ENCODE measurements at places on chromosomes 4 and X.

GRCh38 chr4:131339137-131339536 is 1810.0 kb upstream of the PCDH10 start:
- no peaks in the 10 kb centered on the region for H3K27me3 ChIP-seq
- no peaks in the 10 kb centered on the region for H3K4me1 ChIP-seq
- DNase-seq = no peak
- H3K36me3 ChIP-seq = no peaks in the 10 kb centered on the region

DNA sequence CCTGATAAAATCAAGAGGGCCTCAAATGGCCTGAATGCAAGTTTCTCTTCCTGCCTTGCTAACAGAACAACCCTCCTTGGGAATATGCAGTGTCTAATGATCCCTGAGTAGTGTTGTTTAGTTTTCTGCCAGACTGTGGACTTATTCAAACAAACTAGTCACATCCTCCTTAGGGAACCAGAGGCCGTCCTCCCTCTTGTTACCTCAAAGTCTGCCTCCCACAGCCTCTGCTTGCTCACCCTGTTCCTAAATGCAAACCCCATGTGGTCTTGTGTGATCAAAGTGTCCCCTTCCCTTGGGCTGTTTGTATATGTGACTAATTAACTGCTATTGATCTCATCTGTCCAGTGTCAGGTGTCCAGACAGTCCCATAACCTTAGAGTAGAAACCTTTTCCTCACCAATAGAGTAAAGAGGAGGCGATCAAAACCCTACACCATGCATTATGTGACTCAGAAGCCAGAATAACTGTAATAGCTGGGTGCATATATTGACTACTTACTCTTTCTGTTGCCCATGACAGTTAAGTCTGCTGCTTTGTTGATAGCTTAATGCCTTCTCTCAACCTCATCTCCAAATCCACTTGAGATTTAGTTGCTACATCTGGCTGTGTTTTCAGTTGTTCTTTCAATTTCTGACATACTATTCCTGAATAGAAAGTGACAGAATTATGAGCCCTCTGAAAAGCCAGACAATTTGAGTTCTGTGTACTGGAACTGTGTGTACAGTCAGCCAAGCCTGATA is 473.0 kb upstream of the NWD2 start:
- no peaks in the 10 kb centered on the region for H3K36me3 ChIP-seq
- H3K27ac ChIP-seq = no peak overlapping the region

GRCh38 chr4:88075336-88075735 is 67.9 kb downstream of the PKD2 start:
- H3K27ac ChIP-seq = no peak overlapping the region
- H3K27me3 ChIP-seq = no peaks in the 10 kb centered on the region
- no peak for DNase-seq

GRCh38 chrX:101080326-101081124 is 1.8 kb downstream of the TMEM35A start:
- no peak for DNase-seq
- no peaks in the 10 kb centered on the region for H3K27me3 ChIP-seq
- H3K36me3 ChIP-seq = no peaks in the 10 kb centered on the region
- H3K27ac ChIP-seq = no peak overlapping the region

DNA sequence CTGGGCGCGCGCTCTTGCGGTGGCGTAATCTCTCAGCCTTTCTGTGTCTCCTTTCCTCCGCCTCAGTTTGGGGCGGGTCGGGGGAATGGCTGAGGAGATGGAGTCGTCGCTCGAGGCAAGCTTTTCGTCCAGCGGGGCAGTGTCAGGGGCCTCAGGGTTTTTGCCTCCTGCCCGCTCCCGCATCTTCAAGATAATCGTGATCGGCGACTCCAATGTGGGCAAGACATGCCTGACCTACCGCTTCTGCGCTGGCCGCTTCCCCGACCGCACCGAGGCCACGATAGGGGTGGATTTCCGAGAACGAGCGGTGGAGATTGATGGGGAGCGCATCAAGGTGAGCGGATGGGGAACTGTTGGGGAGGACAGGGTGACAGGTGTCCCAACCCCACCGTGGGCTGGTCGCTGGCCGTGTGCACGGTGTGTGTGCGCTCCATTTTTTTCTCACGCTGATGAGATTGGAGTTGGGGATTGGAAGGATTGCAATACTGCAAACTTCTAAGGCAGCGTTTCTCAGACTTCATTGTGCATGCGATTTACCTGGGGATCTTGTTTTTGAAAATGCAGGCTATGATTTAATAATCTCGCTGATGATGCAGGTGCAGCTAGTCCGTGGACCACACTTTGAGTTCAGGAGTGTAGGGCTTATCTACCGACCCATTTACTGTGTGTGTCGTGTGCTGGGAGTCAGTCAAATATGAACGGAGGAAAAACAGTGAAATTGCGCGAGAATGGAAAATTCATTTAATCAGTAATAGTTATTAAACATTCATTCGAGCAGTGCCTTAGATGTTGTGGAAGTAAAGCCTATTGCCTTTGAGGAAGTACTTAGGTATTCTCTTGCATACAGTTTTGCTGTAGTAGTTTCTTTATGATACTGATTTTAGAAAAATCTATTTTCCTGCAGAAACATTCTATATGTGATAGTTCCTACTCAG is at the start of gene RAB33B:
RAB33B (plus strand) TSS at position 11 of the 935 bp plus-strand sequence; CDS start at position 86, 75 bp downstream.
- peak within 1 kb of the TSS; percentile 83 for H3K27ac ChIP-seq
- H3K4me1 ChIP-seq = peaks cover 16% of the 10 kb centered on the region
- no peaks in the 10 kb centered on the region for H3K27me3 ChIP-seq

DNA sequence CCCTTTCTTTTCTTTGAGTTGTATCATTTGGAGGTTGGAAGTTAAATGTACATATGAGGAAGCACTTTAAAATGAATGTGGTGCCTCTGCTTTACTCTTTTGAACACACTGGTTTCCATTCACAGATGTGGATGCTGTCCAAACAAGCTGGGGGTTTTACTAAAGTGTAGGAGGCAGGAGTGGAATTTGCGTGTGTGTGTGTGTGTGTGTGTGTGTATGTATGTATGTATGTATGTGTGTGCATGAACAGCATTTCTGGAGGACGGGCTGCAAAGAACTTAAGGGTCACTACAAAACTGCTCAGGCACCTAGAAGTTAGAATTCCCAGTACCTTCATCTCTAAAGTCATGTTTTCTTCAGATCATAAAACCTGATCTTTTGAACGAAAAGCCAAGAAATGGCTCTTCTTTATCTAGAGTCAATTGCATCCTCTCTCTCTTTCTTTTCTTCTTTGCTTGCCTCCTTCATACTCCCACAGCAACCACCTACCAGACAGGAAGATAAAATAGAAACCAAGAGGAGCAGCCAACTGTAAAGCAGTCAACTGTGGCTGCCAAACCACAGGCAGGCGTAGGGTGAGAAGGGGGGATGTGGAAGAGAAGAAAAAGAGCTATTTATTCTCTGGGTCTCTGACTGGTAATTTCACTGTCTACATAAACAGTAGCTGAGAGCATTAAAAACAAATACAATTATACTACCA is 177.0 kb upstream of the RASGEF1B start:
- H3K27me3 ChIP-seq = peaks cover 18% of the 10 kb centered on the region
- H3K4me1 ChIP-seq = no peaks in the 10 kb centered on the region
- H3K27ac ChIP-seq = no peak overlapping the region
- H3K4me3 ChIP-seq = no peak overlapping the region
- H3K36me3 ChIP-seq = no peaks in the 10 kb centered on the region
